Chondrocyte (in vitro differentiated cells): ENCODE measurements at places on chromosomes 6 and 20.

GRCh38 chr6:64013011-64013410 is 377.4 kb downstream of the PHF3 start:
- no peak overlapping the region for H3K27ac ChIP-seq
- H3K4me3 ChIP-seq = no peak overlapping the region
- DNase-seq = no peak
- H3K36me3 ChIP-seq = no peaks in the 10 kb centered on the region
- H3K4me1 ChIP-seq = no peaks in the 10 kb centered on the region

- H3K4me3 ChIP-seq = no peak overlapping the region
- DNase-seq = no peak
- H3K27me3 ChIP-seq = peaks cover 7% of the 10 kb centered on the region
Observed at GRCh38 chr6:4553387-4553786, 222.8 kb upstream of the CDYL start.

GRCh38 chr20:50371878-50372769 is 138.1 kb upstream of the PTPN1 start:
- H3K27me3 ChIP-seq = no peaks in the 10 kb centered on the region
- no peak overlapping the region for H3K27ac ChIP-seq
- no peak overlapping the region for H3K4me3 ChIP-seq
- H3K36me3 ChIP-seq = no peaks in the 10 kb centered on the region

- no peak for DNase-seq
- no peak overlapping the region for H3K27ac ChIP-seq
- peaks cover 4% of the 10 kb centered on the region for H3K4me1 ChIP-seq
- no peak overlapping the region for H3K4me3 ChIP-seq
Observed at GRCh38 chr6:169545982-169546381, 155.8 kb downstream of the WDR27 start.

DNA sequence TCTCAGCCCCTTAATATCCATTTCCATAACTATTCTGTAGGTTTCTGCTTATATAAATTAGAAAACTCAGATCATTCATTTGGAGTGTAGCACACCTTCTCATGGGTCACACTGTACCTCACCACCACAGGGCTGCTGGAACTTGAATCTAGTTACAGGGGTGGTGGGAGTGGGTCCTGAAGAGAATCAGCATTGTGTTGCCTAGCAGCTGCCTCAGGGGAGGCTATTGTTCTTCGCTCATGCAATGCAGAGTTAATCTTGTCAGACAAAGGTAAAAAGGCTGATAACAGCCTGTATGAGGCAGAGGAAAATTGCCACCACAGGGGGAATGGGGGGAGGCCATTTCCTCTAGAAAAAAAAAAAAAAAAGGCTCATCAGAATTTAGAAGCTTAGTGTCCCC is 496.0 kb upstream of the ADGRB3 start:
- H3K27me3 ChIP-seq = no peaks in the 10 kb centered on the region
- no peak for DNase-seq
- H3K36me3 ChIP-seq = no peaks in the 10 kb centered on the region
- no peaks in the 10 kb centered on the region for H3K4me1 ChIP-seq

GRCh38 chr6:3855866-3856265 is 6.7 kb downstream of the FAM50B start:
- no peak for DNase-seq
- no peaks in the 10 kb centered on the region for H3K27me3 ChIP-seq

- no peak overlapping the region for H3K4me3 ChIP-seq
- peaks cover 22% of the 10 kb centered on the region for H3K36me3 ChIP-seq
Observed at GRCh38 chr6:17470938-17471327, 77.5 kb downstream of the CAP2 start.

DNA sequence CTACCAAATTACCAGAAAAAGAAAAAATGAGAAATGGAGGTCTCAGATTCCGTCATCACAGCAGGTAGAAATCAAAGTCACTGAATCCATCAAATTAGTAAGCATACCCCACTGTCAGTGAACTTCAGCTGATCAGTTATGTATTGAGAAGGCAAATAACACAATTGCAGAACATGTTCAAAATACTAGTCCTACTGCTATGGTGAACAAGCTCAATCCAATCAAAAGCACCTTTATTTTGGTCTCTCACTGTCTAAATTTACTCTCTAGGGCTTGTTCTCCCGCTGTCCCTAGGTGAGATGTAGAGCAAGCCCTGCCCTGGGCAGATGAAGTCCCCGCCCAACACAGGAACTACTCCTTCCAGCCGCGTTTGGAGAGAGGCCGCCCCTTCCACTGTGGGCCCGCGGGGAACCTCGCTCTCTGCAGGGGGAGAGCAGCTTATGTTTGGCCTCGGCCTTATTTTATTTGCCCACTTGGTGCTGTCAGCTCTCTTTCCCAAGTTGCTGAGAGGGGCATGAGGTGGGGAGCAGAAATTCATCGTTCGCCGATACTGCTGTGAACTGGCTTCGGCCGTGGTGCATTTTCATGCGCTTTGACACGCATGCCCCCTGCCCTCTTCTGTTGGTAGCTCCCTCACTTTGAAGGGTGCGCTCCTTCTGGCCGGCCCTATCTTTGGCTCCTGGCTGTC is 14.3 kb upstream of the MAP1LC3A start:
- no peaks in the 10 kb centered on the region for H3K4me1 ChIP-seq
- no peaks in the 10 kb centered on the region for H3K27me3 ChIP-seq
- H3K4me3 ChIP-seq = no peak overlapping the region
- no peak overlapping the region for H3K27ac ChIP-seq

DNA sequence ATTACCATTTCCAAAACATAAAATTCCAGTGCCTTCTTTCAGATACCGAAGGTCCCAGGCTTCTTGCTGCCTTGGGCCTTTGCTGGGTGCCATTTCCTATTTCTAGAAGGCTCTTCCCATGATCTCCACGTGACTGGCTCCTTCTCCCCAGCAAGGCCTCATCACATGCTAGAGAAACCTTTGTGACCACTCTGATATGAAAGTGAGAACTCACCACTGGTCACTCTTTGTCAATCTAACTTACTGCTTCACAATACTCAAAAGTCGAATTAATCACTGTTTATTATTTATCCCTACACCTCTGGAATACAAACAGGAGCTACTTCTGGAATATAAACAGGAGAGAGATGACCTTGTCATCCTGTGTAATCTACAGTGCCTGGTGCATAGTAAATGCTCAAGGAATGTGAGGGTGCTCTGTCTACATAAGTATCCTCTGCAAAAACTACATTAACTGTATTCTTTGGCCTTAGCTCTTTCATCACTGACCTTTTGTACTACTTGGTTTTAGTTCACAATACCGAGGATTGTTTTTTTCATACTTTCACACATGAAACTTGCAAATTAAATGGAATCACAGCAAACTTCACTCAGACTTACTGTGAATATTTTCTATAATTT is 1.6 kb downstream of the STX7 start:
- peaks cover 3% of the 10 kb centered on the region for H3K36me3 ChIP-seq
- no peak for DNase-seq
- peaks cover 69% of the 10 kb centered on the region for H3K4me1 ChIP-seq
- H3K27ac ChIP-seq = peak overlapping the region; percentile 58

- DNase-seq = no peak
- no peak overlapping the region for H3K4me3 ChIP-seq
- H3K27me3 ChIP-seq = no peaks in the 10 kb centered on the region
- peaks cover 44% of the 10 kb centered on the region for H3K4me1 ChIP-seq
Observed at GRCh38 chr6:39496915-39497314, 174.4 kb upstream of the KCNK16 start.

GRCh38 chr6:133891149-133891926 is 2.4 kb downstream of the TCF21 start:
- H3K4me1 ChIP-seq = peaks cover 37% of the 10 kb centered on the region
- DNase-seq = peak; percentile 69
- peaks cover 92% of the 10 kb centered on the region for H3K27me3 ChIP-seq
- H3K4me3 ChIP-seq = peak overlapping the region; percentile 32

GRCh38 chr6:138291036-138291848 is 73.0 kb upstream of the PBOV1 start:
- no peaks in the 10 kb centered on the region for H3K27me3 ChIP-seq

DNA sequence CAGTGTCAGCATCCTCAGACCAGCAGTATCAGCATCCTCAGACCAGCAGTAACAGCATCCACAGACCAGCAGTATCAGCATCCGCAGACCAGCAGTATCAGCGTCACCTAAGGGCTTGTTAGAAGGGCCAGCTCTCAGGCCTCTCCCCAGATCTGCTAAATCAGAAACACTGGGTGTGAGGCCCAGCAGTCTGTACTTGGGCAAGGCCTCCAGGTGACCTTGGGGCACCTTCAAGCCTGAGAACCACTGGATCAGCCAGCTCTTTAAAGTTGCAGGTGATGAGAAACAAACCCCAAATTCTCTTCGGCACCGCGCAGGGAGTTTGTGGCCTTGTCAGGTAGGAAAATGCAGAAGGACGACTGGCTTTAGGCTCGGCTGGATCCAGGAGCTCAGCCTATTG is 290.5 kb upstream of the CDH4 start:
- H3K4me1 ChIP-seq = no peaks in the 10 kb centered on the region
- peaks cover 6% of the 10 kb centered on the region for H3K27me3 ChIP-seq
- no peaks in the 10 kb centered on the region for H3K36me3 ChIP-seq
- H3K27ac ChIP-seq = no peak overlapping the region
- DNase-seq = no peak

DNA sequence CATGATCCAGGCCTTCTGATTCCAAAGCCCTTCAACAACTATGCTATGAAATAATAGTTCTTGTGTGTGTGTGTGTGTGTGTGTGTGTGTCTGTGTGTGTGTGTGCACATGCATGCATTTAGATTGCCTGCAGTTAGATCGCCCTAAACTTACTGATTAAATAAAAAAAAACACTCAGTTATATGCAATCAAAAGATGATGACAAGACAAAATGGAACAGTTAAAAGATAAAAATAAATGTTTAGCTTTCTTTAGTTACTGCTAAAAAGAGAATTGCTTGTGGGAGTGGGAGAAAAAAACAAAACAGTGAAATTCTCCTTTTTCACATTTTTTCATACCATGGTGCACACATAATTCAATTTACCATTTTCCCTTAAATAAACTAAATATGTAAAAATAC is 29.4 kb downstream of the MARCKS start:
- no peaks in the 10 kb centered on the region for H3K27me3 ChIP-seq
- peaks cover 1% of the 10 kb centered on the region for H3K36me3 ChIP-seq
- H3K27ac ChIP-seq = no peak overlapping the region
- H3K4me3 ChIP-seq = no peak overlapping the region

DNA sequence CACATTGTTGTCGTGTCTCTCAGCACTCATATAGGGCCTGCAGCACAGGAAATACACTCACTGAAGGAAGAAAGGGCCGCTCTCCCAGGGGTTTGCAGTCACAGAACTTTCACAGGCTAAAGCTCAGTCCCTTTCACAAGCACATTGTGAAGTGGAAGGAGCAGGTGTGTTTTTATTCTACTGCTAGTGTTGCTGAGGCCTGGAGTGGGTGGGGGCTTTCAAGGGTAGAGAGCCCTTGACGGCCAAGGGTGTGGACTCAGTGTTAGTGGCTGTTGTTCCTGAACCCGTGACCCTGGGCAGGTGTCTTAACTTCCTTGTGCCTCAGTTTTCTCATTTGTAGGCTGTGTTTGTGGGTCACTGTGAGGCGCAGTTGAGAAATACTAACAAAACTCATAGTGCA is 66.2 kb upstream of the SLC22A1 start:
- no peak overlapping the region for H3K27ac ChIP-seq
- peaks cover 54% of the 10 kb centered on the region for H3K36me3 ChIP-seq
- no peaks in the 10 kb centered on the region for H3K27me3 ChIP-seq
- H3K4me1 ChIP-seq = no peaks in the 10 kb centered on the region

- peaks cover 39% of the 10 kb centered on the region for H3K4me1 ChIP-seq
- peak overlapping the region; percentile 8 for H3K4me3 ChIP-seq
- DNase-seq = no peak
- H3K36me3 ChIP-seq = peaks cover 20% of the 10 kb centered on the region
Observed at GRCh38 chr6:4059115-4059777, 19.7 kb downstream of the FAM217A start.

DNA sequence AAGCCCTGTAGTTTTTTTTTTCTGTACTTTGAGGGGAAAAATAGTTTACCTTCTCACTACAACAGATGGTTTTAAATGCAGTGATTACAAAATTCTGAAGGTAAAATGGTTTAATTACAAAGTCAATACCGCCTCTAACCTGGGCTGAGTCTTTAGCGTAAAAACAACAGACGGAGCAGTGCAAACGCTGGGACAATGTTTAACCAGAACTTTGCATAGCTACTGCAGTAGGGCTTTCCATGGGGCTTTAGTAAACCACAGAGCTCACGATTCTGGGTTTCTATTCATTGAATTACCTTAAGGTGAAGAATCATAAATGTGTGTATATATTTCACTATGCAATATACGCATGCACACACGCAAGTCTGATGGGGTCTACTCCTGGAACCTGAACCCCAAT is 77.9 kb downstream of the RFX6 start:
- no peaks in the 10 kb centered on the region for H3K36me3 ChIP-seq
- H3K4me1 ChIP-seq = no peaks in the 10 kb centered on the region
- peaks cover 10% of the 10 kb centered on the region for H3K27me3 ChIP-seq
- H3K27ac ChIP-seq = no peak overlapping the region

GRCh38 chr6:17842014-17842776 is 135.5 kb upstream of the NUP153 start:
- H3K4me1 ChIP-seq = peaks cover 12% of the 10 kb centered on the region
- peaks cover 15% of the 10 kb centered on the region for H3K36me3 ChIP-seq
- no peak for DNase-seq
- no peaks in the 10 kb centered on the region for H3K27me3 ChIP-seq
- H3K27ac ChIP-seq = peak overlapping the region; percentile 17

DNA sequence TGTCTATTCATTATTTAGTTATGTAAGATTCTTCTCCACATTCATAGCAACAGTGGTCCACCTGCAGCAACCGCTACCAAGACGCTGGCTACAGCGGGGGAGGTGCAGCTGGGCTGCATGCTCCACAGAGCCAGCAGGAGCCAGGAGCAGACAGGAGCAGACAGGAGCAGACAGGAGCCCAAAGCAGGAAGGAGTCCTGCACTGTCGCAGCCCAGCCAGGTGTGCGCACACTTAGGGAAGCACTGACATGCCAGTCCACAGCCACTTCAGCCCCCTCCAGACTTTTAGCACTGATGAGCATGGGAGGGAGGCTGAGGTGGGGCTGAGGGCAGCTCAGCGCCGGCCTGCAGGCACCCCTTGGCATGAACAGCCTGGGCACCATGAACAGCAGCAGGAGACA is 19.6 kb downstream of the KIF16B start:
- H3K4me3 ChIP-seq = no peak overlapping the region
- H3K4me1 ChIP-seq = peaks cover 18% of the 10 kb centered on the region
- peaks cover 2% of the 10 kb centered on the region for H3K36me3 ChIP-seq

DNA sequence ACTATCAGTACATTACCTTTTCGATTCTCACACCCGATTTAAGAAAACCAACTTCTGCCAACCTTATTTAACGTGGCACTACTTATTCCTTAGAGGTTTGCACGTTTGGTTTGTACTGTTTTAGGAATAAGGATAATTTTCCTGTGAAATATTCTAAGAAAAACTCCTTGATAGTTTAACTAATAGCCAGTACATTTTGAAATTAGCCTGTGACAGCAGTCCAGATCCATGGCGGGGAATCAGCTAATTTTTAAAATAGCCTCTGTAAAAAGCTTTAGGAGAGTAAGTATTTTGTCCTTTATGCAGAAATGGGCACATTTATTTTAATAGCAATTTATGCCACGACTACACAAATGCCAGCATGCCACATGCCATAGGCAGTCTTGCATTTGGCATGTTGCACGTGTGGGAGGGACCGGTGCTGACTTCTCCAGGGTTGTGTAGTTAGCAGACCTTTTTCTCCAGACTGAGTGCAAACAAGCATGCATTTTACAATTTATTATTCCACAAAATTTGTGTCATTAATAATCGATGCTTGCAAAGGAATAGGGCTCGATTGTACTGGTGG is 6.2 kb downstream of the FOXC1 start:
- DNase-seq = no peak
- H3K4me3 ChIP-seq = peak overlapping the region; percentile 75
- peaks cover 38% of the 10 kb centered on the region for H3K4me1 ChIP-seq
- H3K27ac ChIP-seq = peak overlapping the region; percentile 83
- H3K36me3 ChIP-seq = peaks cover 32% of the 10 kb centered on the region

- H3K4me1 ChIP-seq = peaks cover 22% of the 10 kb centered on the region
- no peaks in the 10 kb centered on the region for H3K27me3 ChIP-seq
Observed at GRCh38 chr6:2190661-2191389, 54.6 kb downstream of the GMDS start.
